Jurkat, Clone E6-1 (cell line): ENCODE measurements at places on chromosomes 3 and 15.
A peak's percentile ranks its signal among the peaks of the same experiment; 100 is the strongest.

DNA sequence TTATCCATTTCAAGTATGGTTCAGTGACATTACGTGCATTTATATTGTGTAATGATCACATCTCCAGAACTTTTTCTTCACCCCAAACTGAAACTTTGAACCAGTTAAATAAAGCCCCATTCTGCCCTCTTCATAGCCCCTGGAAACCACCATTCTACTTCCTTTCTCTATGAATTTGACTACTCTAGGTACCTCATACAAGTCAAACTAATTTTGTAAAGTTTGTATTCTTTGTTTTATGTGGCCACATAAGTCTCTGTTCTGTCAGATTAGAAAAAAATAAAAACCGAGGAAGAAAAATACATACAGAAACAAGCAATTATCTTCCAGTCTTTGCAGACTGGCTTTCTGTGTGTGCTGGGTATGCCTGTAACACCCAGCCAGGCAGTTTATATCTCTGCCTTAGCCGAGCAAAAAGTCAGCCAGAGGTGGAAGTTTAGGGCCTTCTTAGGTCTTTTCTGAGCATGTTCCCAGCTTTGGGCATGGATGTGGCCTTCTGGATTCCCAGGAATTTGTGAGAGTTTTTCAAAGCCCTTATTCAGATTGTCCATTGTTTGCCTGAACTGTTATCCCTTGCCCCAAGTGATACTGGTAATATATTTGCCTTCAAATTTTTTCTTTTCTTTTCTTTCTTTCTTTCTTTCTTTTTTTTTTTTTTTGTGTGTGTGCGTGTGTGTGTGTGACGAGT lies 6.0 kb upstream of the GRAMD1C start:
- DNase-seq: peak; percentile 11

DNA sequence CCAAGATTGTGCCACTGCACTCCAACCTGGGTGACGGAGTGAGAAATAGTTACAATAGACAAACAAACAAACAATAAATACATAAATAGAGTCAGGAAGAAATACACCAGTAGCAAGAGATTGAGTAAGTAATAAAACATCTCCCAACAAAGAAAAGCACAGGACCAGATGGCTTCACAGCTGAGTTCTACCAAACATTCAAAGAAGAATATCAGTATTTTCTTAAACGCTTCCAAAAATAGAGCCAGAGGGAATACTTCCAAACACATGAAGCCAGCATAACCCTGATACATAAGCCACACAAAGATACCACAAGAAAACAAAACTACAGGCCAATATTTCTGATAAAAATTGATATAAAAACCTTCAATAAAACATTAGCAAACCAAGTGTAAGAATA lies 30.7 kb upstream of the IGSF10 start:
- DNase-seq: no peak

DNA sequence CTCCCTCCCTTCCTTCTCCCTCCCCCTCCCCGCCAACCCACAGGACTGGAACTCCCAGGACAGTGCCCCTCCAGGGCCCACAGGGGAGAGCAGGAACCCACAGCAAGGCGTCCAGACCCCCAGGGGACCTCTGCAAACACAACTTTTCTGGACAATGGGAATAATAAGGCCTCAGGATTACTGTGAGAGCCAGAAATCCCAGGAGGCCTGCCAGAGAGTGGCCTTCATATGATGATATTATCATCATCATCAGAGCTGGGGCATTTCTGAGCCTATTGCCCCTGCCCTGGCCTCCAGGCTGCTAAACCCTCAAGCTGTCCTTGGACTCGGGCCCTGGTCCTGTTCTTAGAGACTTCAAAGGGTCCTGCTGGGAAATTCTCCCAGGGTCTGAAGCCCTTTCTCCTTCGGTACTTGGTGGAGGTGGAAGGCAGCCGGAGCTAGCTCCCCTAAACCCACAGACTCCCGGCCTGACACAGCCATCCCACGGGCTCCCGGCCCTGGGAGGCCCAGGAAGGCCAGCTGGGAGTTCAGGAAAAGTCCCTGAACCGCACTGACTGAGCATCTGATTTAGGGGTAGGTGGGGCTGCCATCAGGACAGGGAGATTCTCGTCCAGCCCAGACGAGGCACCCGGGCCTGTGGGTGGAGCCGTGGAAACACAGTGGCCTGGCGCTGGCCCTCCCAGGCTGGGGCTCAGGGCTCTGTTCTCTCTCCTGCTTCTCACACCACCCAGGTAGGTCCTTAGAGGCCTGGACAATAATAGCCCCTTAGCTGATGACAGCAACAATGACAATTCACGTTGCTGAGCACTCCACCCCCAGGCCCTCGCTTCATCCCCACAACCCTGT lies 4.9 kb downstream of the CALML4 start:
- DNase-seq: no peak

DNA sequence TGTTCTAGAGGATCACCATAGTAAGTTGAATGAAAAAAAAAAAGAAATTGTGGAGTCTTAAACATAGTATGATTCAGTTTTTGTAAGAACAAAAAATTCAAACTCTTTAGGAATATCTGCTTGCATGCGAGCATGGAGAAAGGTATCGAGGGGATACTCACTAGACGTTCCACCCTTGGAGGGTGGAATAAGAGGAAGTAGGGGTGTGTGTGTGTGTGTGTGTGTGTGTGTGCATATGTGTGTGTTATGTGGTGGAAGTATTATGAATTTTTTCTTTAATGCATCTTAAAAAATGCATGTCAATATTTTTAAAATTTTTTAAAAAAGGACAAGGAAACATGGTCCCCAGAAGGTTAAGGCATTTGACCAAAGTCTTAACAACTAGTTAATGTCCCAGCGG lies 26.5 kb upstream of the SIAH2 start:
- DNase-seq: no peak

GRCh38 chr3:152323834-152324233 lies 55.1 kb downstream of the MBNL1 start:
- DNase-seq: no peak
